ENCODE measurements at places on chromosomes 7 and 10. TPM values are rescaled to one million over a fixed set of nuclear protein-coding genes. Genes with fewer than 3 reads are reported as not detected.

- DNase-seq: no peak
Measured at GRCh38 chr7:54798530-54798929, 39.5 kb upstream of the SEC61G start.

Gene GOLGA7B
- polyA plus RNA-seq: 1.6 TPM

- DNase-seq: no peak
Measured at GRCh38 chr7:727806-728460, 852 bp upstream of the PRKAR1B start.

DNA sequence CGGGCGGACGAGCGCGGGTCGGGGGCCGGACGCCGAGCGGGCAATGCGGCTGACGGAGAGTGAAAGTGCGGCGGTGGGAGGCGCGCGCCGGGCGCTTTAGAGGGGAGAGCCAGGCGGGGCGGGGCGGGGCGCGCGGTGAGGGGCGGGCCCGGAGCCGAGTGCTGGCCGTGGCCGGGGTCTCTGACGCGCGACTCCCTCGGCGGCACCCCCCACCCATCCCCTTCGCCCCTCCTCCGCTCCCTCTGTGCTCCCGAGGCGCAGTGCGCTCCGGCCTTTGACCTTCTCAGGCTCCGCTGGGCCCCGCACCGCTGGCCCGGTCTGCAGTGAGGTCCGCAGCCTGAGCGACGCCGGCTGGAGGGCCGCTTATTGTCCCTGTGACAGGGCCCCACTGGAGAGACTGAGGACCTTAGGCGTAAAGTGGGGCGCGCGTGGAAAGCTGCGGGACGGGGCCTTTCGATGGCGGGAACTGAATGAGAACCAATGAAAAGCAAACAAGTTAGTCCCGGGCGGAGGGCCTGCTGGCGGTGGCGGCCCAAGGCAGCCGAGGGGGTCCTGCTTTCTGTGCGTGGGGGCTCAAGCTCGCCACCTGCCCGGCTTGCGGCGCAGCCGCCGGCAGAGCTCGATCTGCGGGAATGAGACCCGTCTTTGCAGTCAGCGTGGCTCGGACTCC lies at the start of gene CXCL12:
Gene CXCL12, minus strand, starts transcription at position 72 of the 670 bp plus-strand sequence. CDS start 92 bp downstream, outside the sequence.
- DNase-seq: no peak

- no peak for DNase-seq
Measured at GRCh38 chr10:119619215-119619614, 22.5 kb upstream of the TIAL1 start.

- no peak for DNase-seq
Measured at GRCh38 chr7:6257675-6258074, 14.7 kb downstream of the CYTH3 start.

GRCh38 chr7:114879554-114879953 lies 42.3 kb upstream of the MDFIC start:
- DNase-seq: no peak

GRCh38 chr7:157269341-157270059 lies 67.3 kb upstream of the DNAJB6 start:
- DNase-seq: no peak

GRCh38 chr7:36895192-36895591 lies 170.9 kb upstream of the AOAH start:
- no peak for DNase-seq

DNA sequence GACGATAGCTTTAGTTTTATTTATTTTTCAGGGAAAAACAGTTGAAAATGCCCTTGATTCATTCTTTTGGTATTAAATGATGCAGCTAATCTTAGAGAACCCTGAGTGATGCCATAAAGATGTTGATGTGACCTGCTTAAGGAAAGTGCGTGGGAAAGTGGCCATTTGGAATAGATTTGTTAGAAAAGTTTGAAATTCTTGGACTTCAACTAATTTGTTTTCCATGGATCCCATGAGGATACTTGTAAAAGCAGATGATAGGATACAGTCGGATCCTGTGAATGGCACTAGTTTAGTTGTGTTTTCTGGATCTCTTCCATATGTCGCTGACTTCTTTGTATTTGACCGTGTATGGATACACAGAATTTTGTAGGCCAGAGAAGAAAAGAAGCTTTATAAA lies 69.0 kb downstream of the SEPTIN7 start:
- DNase-seq: no peak

- no peak for DNase-seq
Measured at GRCh38 chr10:123146894-123147634, 872 bp upstream of the HMX2 start.

Gene PRKCQ
- 74.5 TPM for polyA plus RNA-seq

GRCh38 chr7:96968981-96969380 lies 36.4 kb upstream of the DLX6 start:
- DNase-seq: no peak

DNA sequence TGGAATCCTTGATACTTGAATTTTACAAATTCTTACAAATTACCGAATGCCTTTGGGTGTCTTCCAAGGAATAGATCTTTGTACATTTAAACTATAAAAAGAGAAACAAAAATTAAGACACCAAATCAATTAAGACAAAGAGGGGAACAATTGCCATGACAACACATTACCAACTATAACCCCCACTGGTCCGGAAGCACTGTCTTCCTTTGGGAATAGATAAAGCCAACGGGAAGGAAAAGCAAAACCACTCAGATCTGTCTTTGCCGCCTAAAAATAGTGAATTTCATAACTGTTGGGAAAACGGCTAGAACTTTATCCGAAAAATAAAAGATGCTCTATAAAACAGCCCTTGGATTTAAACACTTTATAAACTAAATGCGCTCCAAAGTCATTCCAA lies 37.4 kb downstream of the GRB10 start:
- DNase-seq: no peak

DNA sequence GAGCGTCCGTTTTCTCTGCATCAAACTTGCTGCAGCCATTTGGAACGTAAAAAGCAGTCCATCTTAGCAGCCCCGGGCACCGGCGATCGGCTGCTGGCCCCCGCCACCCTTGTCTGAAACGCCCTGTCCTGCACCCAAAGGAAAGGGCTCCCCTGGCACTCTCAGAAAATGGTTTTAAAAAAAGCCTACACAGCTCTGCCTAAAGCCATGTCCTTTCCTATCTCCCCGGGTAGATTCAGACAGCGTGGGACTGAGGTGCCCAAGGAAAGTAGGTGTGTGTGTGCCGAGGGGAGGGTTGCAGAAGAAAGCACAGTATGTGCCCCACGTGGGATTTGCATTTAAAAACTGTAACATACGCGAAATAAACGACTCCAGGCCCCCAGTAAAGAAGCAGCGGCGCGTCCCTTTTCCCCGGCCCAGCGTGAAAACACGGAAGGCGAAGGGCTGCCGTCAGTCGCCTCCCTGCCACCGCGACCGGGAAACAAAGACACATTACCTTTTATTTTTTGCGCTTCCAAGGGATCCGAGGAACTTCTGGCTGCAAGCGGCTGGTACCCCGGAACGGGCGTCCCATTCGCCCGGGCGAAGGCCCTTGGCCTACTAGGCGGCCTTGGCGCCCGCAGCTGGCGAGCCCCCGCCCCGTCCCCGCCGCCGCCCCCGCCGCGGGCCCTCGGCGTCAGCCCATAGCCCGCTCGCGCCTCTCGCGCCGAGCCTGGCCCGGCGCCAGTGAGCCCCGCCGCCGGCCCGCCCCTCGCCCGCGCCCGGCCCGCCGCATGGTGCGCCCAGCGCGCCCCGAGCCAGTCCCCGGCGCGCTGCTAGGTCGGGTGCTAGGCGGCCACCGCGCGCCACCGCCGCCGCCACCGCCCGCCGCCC lies 304.6 kb downstream of the PRPF18 start:
- no peak for DNase-seq

DNA sequence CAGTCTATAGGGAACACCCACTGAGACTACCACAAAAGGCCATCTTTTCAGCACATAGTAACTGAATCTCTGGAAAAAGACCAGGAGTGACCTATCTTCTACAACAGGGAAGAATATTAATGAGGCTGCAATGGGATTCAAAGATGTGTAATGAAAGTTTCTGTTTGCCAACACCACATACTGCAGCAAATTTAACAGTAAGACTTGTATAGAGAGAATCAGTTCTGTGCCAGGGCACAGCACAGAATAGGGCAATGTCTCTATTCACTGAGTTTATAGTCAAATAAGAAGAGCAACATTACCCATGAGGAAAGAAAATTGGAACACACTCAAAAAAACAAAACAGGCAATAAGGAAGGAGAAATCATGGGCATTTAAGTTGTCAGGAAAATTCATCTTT lies 91.4 kb upstream of the PTN start:
- no peak for DNase-seq

Gene RBM17
- 66.6 TPM for polyA plus RNA-seq

Gene CELF2
- 139 TPM for polyA plus RNA-seq

DNA sequence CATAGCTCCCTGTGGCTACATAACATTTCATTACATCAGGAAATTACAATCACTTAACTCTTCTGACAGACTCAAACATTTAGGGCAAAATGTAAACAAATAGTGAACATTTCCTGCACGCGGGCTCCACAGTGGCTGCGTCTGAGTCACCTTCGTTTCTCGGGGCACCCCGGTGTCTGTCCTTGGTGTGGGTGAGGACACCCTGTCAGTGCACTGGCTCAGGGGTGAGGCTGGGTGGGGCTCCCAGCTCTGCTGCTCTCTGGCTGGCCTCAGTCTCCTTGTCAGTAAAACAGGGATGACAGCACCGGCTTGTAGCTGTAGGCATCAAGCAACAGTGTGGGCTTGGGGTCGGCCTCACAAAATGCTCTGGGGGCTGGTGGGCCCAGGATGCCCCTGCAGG lies 237.1 kb upstream of the SHH start:
- DNase-seq: no peak

GRCh38 chr7:159191236-159191635 lies 46.6 kb upstream of the VIPR2 start:
- DNase-seq: no peak

GRCh38 chr10:52805414-52806285 lies 33.1 kb upstream of the MBL2 start:
- no peak for DNase-seq

All from naive thymus-derived CD4-positive, alpha-beta T cell (primary cell).